ENCODE measurements at places on chromosomes 7 and 10. TPM values are rescaled to one million over a fixed set of nuclear protein-coding genes. Genes with fewer than 3 reads are reported as not detected.

The PROSER2 gene
- 48.2 TPM for total RNA-seq

The WNT8B gene
- total RNA-seq: not detected

The KMT2C gene
- 102 TPM for total RNA-seq

The CPA2 gene
- not detected for total RNA-seq

- DNase-seq: peak; percentile 6
These were observed 120.3 kb downstream of the VIPR2 start for GRCh38 chr7:159024280-159024951.

GRCh38 chr7:28748346-28748745 is 209.8 kb downstream of the TRIL start:
- no peak for DNase-seq

- peak; percentile 35 for DNase-seq
These were observed 107.3 kb downstream of the PDGFA start for GRCh38 chr7:412313-412710.

DNA sequence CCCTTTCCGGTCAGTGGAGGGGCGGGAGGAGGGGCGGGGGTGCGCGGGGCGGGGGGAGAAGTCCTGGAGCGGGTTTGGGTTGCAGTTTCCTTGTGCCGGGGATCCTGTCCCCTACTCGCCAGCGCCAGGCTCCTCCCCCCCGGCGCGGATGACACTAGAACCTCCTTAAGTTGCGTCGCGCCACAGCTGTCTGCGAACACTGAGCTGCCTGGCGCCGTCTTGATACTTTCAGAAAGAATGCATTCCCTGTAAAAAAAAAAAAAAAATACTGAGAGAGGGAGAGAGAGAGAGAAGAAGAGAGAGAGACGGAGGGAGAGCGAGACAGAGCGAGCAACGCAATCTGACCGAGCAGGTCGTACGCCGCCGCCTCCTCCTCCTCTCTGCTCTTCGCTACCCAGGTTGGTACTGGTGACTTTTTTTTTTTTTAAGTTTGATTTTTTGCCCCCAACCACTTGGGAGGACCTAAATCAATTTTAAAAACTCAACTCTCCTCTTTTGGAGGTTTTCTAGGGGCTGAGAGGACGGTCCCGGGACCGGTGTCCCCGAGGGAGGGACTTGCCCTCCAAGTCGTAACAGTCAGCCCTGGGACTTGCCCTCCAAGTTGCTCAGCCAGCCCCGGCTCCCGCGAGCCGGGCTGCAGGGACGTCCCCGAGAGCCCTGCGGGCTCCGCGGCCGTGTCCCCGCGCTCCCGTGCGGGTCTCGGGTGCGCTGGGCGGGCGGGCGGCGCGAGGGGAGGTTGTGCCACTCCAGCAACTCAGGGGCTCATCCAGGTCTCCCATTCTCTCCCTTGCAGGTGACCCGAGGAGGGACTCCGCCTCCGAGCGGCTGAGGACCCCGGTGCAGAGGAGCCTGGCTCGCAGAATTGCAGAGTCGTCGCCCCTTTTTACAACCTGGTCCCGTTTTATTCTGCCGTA is at the start of gene GATA3:
Gene GATA3 (plus strand): TSS at position 195 of the 914 bp plus-strand sequence. CDS start 968 bp downstream, outside the sequence.
- peak; percentile 88 for DNase-seq

DNA sequence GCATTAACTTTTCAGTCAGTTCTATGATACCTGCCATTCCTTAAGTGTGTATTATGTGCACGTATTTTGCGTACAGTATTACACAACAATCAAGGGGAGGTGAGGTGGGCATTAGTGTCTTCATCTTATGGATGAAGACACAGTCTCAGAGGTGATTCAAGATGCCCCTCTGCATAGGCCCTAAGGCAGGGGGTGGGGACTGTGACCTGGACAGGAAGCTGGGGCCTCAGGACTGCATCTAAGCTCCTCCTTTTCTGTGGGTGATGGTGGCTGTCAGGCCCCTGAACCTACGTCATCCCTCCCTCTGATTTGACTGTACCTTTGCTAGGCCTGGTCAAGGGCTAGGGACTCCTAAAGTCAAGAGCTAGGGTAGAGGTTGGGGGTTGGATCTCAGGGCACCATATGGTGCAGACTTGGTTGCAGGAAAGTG is 38.9 kb downstream of the HK1 start:
- DNase-seq: no peak

DNA sequence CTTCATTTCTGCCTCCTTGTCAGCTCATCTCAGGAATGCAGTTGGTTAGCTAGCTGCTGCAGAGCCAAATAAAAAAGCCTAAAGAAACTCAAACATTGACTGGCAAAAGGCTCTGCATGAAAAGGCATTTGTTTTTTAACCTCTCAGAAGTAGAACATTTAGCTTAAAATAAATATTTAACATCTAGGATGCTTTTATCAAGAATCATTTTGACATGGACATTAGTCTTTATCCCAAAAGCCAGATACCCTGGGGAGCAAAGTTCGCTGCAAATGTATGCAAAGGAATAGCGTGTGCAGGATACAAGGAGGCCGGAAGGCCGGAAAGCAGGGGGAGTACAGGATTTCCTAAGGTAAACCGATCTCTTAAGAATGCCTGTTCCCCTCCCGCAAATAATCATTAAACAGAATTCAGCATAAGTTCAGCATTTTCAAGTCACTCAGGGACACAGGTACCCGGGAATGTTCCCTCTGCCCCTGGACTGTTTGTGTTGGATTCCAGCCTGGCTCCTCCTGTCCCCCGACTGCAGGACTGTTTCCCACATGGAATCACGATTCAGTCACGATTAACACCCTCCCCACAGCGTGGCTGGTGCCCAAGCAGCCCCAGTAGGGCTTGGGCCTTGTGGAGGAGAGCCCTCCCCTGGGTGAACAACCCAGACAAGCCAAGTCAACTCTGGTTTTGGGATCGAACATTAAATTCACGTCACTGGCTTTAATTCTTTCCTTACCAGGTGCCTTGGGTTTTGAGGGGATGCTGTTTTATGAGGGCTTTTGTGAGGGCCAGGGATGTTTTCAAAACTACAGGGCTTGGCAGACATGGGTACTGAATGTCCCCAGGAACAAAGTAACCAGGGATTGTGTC is 97.8 kb downstream of the HIPK2 start:
- peak; percentile 65 for DNase-seq
